Progenitor cell of endocrine pancreas (in vitro differentiated cells): ENCODE measurements at places on chromosomes 6 and 20.
A peak's percentile ranks its signal among the peaks of the same experiment; 100 is the strongest.

DNA sequence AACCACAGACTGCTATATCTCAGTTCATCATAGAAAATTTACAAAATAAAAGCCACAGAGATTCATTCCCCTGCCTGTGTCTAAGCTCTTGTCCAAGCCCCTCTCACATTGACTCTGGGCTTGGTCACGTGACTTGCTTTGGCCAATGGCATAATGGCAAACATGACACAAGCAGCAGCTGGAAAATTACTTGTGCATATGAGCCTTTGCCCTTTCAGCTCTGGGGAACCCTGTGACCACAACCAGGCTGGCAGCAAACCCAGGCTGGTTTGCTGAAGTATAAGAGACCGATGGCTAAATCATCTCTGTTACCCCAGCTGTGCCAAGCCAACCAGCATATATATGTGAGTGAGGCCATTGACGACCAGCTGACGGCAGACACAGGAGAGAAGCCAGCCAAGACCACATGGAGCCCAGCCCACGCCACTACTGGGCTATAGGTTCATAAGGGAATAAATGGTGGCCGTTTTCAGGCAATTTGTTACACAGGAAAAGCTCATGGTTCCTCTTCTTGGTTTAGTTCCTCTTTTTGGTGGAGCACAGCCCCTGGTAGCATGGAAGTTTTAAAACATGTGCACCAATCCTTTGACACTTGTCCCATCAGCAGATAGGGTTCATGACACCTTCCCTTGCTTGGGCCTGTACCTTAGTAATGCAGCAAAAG, 31.8 kb upstream of the RSPO4 start:
- H3K27ac ChIP-seq, result no peak overlapping the region
- H3K4me3 ChIP-seq, result no peak overlapping the region
- no peak for DNase-seq
- H3K4me1 ChIP-seq, result no peaks in the 10 kb centered on the region

- peaks cover 54% of the 10 kb centered on the region for H3K36me3 ChIP-seq
- H3K4me3 ChIP-seq, result no peak overlapping the region
- H3K4me1 ChIP-seq, result peaks cover 34% of the 10 kb centered on the region
- peak overlapping the region; percentile 87 for H3K27ac ChIP-seq
- H3K27me3 ChIP-seq, result no peaks in the 10 kb centered on the region
These were observed 32.4 kb downstream of the EZR start for GRCh38 chr6:158786645-158787304.

DNA sequence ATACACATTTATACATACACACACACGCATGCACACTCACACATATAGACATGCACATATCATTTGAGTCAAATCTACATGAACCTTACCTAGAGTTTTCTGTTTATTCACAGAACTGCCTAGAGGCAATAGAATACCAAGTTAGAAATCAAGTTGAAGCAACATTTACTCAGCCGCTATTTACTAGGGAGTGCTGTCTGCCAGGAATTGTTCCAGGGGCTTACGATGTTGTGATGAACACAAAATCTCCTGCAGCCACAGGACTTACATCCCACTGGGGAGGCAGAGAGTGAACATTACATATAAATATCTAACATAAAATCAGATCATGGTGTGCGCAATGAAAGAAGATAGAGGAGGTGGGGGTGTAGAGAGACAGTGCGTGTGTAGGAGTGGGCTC, 80.4 kb downstream of the GCLC start:
- H3K4me1 ChIP-seq, result no peaks in the 10 kb centered on the region
- no peaks in the 10 kb centered on the region for H3K36me3 ChIP-seq
- no peak overlapping the region for H3K27ac ChIP-seq

DNA sequence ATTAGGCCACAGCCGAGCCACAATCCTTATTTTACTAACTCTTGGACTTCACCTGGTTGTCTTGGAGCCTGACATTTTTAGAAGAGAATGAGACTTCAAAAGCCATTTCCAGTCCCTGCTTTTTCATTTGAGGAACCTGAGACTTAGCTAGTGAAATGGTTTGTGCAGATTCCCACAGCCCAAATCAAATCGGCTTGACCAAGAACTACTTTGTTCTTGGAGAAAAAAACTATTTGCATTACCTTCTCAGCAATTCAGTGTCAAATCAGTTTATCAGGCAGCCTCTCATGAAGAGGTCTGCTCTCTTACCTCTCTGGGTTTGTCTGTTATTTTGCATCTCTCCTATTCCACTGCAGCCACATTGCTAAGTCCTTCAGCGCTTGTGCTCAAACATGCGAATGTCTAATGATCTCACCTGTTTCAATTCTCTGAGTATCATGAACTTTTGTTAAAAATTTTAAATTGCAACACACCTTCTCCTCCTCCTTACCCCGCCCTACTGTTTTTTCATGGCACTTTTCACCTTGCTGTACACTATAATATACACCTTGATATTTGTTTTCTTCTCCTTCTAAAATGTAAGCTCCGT, 573 bp upstream of the IFNGR1 start:
- H3K36me3 ChIP-seq, result no peaks in the 10 kb centered on the region
- DNase-seq, result no peak

DNA sequence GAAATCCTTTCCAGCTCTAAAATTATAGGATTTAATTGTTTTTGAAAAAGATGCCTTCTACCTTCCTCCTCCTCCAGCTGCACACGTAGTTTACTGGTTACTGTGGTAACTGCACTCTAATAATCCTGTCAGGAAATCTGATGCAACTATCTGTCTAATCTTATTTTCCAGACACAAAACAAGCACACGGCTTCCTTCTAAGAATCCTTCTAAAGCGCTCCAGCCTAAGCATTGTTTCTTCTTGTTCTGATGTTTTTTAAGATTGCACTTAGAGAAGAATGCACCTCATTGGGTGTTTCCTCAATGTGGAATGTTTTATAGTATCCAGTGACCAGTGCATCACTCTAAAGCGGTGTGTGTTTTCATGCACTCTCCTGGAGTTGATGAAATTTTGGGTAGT, 63.6 kb downstream of the CARMIL1 start:
- H3K4me3 ChIP-seq, result no peak overlapping the region
- no peak overlapping the region for H3K27ac ChIP-seq
- peaks cover 28% of the 10 kb centered on the region for H3K4me1 ChIP-seq
- H3K36me3 ChIP-seq, result no peaks in the 10 kb centered on the region

DNA sequence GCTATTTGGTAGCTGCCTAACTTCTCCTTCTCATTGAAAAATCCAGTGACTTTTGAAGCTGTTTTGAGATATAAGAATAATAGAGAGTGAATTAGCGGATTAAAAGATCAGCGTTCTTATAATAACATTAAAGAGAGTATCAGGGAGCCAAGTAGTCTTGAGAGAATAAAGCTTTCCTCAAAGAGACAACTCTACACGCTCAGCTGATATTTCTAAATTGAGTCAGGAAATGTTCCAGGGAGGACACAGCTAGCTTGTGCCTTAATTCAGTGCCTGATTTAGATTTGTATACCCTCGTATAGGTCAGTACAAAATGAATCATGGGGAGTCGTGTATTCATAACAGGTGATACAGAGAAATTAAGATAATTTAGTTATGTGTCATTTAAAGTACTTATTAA, 75.1 kb upstream of the QKI start:
- H3K27ac ChIP-seq, result no peak overlapping the region
- no peak overlapping the region for H3K4me3 ChIP-seq
- DNase-seq, result no peak
- H3K4me1 ChIP-seq, result no peaks in the 10 kb centered on the region
- no peaks in the 10 kb centered on the region for H3K36me3 ChIP-seq
- peaks cover 4% of the 10 kb centered on the region for H3K27me3 ChIP-seq
